HFFc6 (cell line): ENCODE measurements at places on chromosomes 1 and 21. TPM values are rescaled to one million over a fixed set of nuclear protein-coding genes. Genes with fewer than 3 reads are reported as not detected.

The DNAJC6 gene
- total RNA-seq = 11.1 to 17.2 TPM (median 13.5 TPM) in 3 replicates

The NR1I3 gene
- total RNA-seq = not detected in 2 replicates

The FCRL4 gene
- not detected in 3 replicates for total RNA-seq

The ATF3 gene
- 2.8 to 4.5 TPM (median 2.9 TPM) in 3 replicates for total RNA-seq

The NBPF10 gene
- total RNA-seq = 2.1 to 3.0 TPM (median 2.8 TPM) in 3 replicates

The TMEM61 gene
- not detected in 3 replicates for total RNA-seq

The APCS gene
- not detected in 2 replicates for total RNA-seq

The SLC5A3 gene
- total RNA-seq = 9.0 to 24.9 TPM (median 19.6 TPM) in 3 replicates

The NTNG1 gene
- 1.7 to 8.0 TPM (median 7.9 TPM) in 3 replicates for total RNA-seq

- DNase-seq = peak; percentile 26
Measured at GRCh38 chr1:209590405-209590804, 6.9 kb downstream of the CAMK1G start.

DNA sequence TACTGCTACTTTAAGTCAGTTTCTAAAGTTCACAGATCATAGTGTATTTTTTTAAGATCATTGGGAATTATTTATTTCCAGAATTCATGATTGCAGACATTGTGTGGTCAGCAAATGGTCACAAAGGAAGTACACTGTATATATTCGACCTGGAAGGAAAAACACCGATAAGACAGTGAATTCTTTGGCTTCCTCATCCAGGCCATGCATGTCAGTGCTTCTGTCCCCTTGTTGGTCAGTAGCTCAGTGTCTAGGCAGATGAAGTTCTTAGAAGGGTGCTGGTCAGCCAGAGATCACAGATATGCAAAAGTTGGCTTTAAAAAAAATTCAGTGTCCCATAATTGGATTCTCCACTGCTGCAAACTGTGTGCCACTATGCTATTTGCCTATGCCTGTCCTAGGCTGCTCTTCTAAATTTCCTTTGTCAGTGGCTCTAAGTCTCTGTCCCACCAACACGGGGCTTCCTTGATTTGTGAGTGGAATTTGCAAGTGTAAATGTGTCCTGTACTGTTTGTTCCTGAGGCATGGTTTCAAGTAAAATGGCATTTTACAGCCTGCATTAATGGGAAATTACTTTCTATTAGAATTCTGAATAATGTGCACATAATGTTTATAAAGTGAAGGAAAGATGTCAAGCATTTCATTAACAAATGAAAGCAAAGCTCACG lies 12.0 kb upstream of the VAMP4 start:
- no peak for DNase-seq

DNA sequence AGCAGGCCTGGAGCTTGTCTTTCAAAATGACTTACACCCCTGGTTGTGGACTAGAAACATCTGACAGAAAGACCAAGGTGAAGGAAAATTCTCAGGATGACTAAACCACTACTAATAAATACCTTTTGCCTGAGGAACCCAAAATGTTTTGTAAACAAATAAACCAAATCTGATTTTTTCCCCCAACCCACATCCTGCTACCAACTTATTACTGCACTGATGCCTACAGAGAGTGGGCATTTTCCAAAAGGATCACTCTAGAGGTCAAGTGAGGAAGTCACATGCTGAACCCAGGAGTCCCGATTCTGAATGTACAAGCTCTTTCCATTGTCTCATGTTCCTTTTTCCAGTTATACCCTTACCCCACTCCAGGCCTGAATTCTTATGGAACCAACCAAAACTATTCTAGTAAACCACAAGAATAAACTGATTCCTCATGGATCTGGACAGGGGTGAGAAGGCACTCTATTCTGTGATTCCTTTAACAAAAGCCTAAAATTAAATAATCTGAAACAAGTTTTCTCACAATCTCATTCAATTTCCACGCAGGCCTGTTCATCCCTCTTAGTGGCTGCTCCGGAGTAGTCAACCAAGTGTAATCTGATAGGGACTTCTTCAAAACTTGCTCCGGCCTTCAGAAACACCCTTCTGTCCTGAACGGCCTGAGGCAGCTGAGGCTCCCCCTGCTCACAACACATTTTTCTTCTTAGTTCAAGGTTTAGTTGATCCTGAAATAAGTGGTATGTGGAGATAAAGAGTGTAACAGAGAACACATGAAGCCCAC lies 1.4 kb downstream of the PI4KB start:
- DNase-seq = peak; percentile 19

DNA sequence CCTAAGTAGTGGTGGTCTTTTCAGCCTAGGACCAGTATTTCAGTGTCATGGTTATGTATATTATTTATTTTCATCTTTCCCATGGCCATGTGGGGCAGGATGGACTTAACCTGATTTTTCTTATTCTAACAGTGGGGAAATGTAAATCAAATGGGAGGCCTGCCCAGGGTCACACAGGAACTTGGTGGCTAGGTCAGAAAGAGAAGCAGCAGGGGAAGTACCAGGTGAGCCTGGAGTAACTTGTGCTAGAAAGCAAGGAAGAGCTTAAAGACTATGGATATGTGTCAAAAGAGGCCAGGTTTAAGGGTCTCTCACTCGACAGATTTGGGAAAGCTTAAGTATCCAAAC lies 936 bp downstream of the ZFP69B start:
- no peak for DNase-seq

- DNase-seq = no peak
Measured at GRCh38 chr21:41650526-41651145, 116.2 kb downstream of the RIPK4 start.

DNA sequence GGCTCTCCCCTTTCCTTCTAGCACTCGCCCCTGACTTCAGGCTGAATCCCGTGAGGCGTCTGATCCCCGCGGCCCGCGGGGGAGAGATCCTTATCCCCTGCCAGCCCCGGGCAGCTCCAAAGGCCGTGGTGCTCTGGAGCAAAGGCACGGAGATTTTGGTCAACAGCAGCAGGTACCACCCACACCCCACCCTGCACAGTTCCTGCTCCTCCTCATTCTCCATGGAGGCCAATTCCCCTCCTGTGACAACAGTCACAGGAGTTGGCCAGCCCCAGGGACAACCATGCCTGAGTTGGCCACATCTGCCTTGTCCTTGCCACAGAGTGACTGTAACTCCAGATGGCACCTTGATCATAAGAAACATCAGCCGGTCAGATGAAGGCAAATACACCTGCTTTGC lies 20.0 kb downstream of the TMEM81 start:
- no peak for DNase-seq

DNA sequence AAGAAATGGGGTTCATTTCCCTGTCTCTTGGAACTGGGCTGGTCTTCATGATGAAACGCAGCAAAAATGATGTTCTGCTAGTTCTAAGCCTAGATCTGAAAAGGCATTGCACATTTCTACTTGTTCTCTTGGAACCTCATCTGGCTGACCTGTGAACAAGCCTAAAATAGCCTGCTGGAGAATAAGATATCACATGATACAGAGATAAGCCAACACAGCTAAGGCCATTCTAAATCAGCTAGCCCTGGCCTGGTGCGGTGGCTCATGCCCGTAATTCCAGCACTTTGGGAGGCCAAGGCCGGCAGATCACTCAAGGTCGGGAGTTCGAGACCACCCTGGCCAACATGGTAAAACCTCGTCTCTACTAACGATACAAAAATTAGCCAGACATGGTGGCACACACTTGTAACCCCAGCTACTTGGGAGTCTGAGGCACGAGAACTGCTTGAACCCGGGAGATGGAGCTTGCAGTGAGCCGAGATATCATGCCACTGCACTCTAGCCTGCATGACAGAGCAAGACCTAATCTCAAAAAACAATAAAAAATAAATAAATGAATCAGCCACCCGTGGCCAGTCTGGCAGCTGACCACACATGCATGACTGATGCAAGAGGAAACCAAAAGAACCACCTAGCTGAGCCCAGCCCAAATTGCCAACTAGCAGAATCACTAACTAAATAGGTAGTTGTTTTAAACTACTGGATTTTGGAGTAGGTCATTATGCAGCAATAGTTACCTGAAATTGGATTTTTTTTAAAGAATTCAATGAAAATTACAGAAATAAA lies 18.0 kb downstream of the CD244 start:
- DNase-seq = no peak

GRCh38 chr1:199847021-199847420 lies 180.5 kb upstream of the NR5A2 start:
- DNase-seq = no peak

DNA sequence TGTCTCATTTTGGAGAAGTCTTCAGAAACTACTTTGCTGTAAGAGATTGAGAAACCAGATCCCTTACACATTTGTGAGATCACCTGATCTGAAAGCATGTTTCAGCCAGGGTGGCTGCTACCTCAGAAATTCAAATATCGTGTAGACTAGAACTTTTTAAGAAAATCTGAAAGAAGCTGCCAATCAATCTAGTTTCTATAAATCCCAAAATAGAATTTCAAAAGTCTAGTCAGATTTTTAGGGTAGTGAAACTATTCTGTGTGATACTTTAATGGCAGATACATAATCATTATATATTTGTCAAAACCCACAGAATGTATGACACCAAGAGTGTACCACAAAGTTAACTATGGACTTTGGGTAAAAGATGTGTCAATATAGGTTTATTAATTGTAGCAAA lies 79.9 kb upstream of the PLPPR5 start:
- DNase-seq = no peak

- no peak for DNase-seq
Measured at GRCh38 chr1:25526753-25527152, 16.7 kb upstream of the LDLRAP1 start.

DNA sequence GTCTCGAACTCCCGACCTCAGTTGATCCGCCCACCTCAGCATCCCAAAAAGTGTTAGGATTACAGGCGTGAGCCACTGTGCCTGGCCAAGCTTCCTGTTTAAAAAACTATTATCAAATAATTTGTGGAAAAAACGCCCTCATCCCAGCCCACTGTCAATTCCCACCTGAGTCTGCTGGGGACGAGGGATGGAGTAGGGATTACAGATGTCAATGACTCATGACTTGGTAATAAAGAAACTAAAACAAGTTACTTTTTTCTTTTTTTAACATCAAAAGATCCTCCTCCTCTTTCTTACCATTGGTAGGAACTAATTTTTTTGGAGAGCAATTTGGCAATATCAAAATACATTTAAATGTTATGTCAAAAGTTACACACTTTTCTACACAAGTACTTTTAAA lies 9.7 kb downstream of the CNN3 start:
- no peak for DNase-seq

DNA sequence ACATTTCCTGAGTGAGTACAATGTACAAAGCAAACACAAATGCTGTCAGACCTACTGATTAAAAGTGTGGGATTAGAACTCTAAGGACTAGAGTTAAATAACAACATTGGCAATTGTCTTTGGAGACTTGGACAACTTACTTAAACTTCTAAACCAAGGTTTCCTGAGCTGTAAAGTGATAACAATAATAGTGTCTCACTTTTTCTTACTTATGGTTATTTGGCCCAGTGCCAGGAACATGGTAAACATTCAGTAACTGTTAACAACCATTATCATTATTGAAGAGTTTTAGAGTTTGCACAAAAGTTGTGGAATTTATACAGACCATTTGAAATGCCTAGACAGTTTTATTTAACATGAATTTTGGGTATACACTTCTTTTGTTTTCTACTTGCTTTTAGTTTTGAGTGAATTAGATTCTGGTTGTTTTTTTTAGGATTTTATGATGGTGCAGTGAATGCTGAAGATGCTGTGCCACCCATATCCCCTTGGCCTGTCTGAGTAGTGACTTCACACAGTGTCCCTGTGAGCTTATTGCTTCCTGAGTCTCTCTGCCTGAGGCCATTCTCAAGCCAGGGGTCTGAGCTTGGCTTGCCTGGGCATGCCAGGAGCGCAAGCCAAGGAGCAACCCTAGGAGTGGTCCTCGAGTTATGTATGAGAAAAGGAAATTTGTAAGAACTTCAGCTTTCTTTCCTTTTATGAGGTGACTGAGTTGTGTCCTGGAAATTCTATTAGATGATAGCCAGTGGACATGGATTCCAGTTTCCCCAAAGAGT lies 932.8 kb downstream of the TTLL7 start:
- DNase-seq = no peak

GRCh38 chr1:23561813-23562100 lies 2.5 kb upstream of the ID3 start:
- peak; percentile 78 for DNase-seq

GRCh38 chr1:17060306-17060749 lies 6.5 kb upstream of the SDHB start:
- DNase-seq = no peak

DNA sequence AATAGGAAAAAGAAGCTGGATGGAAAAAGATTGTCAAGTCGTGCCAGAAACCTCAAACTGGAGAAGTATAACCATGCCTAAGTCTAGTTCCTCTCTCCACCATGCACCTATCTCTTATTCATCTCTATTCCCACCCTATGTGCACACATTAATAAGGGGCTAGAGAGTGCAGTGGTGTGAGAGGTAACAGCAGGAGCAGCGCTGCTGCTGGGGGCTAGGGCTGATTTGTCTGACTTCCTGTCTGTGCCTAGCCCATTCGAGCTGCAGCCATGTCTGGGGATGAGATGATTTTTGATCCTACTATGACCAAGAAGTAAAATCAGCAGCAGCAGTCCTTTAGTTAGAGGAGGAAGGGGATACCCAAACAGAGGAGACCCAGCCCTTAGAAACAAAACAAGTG lies 43.0 kb downstream of the TRIM33 start:
- DNase-seq = no peak

DNA sequence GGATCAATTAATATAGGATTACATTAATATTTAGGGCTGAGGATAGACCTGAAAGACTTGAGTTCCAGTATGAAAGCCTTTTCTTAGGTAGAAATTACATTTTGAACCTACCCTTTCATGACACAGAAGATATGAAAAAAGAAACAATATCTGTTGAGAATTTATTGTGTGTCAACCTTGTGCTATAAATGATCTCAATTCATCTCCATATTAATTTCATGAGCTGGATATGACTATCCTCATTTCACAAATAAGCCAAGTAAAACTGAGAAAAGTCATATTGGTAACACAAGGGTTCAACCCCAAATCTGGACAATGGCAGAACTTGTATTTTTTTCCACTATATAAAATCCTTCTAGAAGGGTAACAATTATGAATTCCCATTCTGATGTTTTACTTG lies 120.0 kb downstream of the TRIM33 start:
- no peak for DNase-seq

DNA sequence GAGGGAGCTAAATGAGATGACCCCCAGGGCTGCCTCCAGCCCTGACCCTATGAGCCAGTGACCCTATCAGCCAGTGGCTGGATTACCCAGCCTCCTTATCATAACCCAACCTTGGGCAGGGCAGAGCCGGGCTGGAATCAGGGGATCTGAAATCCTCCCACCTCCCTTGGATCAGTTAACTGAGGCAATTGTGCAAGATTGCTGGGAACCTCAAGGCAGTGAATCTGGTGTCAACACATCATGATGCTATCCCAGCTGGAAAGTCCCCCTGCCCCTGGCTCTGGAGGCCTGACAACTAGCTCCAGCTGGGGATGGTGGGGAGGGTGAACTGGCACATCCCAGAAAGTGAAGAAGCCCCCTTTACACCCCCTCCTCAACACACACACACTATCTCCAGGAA lies 6.4 kb upstream of the TSPAN1 start:
- DNase-seq = no peak

- DNase-seq = no peak
Measured at GRCh38 chr1:209825591-209826434, 2.0 kb upstream of the UTP25 start.

GRCh38 chr1:66764994-66765578 lies 12.8 kb downstream of the DYNLT5 start:
- peak; percentile 49 for DNase-seq

- DNase-seq = no peak
Measured at GRCh38 chr1:109229531-109230127, 15.9 kb downstream of the SARS1 start.
